Endothelial cell (in vitro differentiated cells): ENCODE measurements at places on chromosomes 2 and 18.

GRCh38 chr2:153476816-153477635, 1.5 kb downstream of the RPRM start:
- peak; percentile 37 for DNase-seq

- DNase-seq, result no peak
These were observed 4.5 kb downstream of the CD28 start for GRCh38 chr2:203710952-203711351.

DNA sequence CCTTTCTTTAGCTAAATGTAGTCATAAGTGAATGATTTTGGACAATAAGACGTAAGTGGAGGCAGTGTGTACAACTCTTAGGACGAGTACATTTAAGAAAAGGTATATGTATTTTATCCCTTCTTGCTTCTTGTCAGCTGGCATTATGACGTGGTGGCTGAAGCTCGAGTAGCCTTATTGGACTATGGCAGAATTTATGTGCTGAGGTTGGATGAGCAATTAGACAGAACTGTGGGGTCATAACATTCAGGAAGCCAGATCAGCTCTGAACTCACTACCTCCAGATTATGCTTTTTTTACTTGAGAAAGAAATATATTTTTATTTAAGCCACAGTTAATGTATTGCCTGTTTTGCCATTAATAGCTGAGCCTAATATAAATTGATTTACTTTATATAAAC, 661.5 kb downstream of the ERBB4 start:
- no peak for DNase-seq

DNA sequence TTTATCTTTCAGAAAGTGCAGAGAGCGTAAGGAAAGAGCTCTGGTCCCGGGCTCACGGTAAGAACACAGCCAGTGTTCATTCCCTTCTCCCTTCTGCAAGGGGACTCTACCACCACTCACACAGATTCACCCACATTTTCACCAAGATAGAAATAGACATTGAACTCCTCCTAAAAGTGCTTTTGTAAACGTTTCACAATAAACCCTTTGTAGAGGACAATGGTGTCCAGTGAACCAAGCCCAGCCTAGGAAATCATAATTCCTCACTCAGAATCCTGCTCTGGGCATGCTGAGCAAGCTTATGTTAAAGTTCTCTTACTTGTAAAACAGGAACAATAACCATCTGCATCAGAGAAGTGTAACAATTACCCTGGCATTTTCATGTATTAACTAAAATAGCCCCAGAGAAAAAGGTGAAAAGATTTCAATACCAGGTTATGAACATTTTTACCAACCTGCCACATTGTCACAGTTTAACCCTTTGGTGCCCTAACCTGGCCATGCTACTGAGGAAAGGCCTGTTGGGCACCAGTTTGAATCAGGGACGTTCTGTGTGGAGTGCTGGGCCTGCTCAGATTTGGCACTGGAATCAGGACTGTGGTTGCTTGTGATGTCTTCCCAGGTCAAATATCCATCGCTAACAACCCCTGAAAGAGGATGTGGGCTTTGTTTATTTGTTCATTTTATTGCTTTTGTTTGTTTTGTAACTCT, 22.5 kb upstream of the NDUFV2 start:
- DNase-seq, result no peak

- DNase-seq, result no peak
These were observed 7.7 kb downstream of the HJURP start for GRCh38 chr2:233846387-233847247.

DNA sequence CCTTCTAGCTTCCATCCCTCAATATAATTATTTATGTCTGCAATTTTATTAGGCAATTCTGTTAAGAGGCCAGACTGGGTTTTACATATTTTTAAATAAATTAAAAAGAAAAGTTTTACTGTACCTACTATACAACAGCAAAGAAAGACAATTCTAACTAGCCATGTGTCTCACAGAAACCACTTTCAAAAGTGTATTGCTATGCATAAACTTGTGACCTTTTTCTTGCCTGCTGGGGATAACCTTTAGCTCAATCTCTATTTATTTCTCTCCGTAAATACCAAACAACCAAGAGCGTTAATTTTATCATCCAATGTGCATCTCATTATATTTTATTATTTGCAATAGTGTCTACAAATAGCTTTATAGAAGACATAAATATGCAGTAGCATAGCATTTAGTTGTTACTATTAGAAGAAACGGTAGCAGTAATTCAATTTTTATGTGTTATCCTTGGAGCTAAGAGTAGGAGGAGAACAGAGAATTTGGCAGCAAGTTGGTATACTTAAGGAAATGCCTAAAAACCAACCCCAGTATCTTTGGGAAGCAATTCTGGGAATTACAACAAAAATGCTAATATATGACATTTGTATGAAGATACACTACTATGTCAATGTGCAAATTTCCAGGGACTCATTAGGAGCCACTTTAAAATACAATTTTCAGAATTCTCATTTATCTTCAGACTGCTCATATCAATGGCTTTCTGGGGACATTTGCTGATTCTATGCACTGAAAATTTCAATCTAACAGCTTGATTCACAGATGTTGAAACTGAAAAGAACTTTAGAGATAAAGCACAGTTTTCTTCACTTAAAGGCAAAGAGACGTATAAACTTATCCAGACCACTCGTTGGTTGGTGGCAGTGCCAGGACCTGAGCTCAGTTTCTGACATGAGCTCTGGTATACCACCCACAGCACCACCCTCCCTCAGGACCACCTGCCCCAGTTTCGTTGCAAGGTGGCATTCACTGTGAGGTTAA, 23.0 kb upstream of the RTN4 start:
- no peak for DNase-seq

DNA sequence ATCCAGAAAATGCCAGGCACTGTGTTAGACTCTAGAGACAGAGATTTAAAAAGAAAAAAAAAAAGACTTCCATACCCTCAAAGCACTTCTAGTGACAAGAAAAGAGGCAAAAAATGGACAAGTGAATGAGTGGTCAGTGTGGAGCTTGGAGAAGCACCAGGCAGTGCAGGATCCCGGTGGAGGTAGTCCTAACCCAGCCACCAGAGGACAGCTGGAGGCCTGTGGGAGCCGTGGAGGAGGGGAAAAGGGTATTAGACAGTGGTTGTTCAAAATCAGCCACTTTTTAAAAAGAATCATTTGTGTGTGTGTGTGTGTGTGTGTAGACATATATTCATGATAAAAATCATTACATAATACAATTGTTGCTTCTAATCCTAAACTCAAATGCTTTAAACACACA, 32.8 kb upstream of the EPAS1 start:
- no peak for DNase-seq

DNA sequence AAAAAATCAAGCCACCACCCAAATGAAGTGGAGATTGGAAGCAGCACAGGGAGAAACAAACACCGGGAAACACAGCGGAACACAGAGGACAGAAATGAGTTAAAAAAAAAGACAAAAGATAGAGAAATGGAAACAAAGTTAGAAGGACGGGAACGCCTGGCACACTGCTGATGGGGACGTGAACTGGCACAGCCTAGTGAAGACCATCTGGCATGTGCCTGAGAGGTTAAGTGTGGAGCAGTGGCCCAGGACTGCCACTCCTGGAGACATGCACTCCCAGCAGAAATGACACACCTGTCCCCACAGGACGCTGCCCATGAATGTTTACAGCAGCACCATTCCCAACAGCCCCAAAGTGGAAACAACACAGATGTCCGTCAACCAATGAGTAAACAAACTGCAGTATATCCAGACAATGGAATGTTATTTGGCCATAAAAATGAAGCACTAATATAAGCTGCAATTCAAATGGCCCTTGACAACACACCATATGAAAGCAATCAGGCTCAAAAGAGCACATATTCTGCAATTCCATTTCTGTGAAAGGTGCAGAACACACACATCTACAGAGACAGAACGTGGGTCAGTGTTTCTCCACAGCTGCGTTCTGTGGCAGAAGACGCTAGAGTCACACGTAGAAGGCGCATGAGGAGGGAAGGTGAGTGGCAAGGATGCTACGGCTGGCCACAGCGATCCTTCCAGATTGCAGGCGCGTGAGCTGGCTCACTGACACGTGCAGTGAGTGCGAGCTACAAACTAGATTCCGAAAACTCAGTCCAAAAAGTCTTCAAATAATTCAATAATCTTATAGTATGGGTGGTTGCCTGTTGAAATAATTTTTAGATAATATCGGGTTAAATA, 24.6 kb downstream of the THAP4 start:
- no peak for DNase-seq

GRCh38 chr18:4603955-4604354, 148.8 kb upstream of the DLGAP1 start:
- DNase-seq, result no peak

DNA sequence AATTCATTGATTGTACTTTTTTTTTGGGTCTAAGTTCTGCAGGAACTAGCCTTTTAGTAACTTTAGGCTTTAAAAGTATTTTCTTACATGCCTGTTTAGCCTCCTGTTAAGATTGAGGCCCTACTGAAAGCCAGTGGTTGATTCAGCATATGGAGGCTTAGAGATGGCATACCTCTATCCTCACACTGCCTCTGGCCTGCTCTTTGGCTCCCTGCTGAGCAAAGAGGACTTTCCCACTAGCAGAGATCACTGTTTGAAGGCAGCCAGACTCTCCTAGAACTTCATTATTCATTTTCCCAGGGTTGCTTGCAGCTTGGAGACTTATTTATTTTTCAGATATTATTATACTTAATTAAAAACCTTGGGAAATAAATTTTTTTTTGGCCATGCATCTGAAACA, 405.6 kb upstream of the MEX3C start:
- DNase-seq, result no peak
